ENCODE measurements at places on chromosomes 4 and X.

- no peak for DNase-seq
These were observed 50.3 kb downstream of the MAML3 start for GRCh38 chr4:140103676-140104075.

DNA sequence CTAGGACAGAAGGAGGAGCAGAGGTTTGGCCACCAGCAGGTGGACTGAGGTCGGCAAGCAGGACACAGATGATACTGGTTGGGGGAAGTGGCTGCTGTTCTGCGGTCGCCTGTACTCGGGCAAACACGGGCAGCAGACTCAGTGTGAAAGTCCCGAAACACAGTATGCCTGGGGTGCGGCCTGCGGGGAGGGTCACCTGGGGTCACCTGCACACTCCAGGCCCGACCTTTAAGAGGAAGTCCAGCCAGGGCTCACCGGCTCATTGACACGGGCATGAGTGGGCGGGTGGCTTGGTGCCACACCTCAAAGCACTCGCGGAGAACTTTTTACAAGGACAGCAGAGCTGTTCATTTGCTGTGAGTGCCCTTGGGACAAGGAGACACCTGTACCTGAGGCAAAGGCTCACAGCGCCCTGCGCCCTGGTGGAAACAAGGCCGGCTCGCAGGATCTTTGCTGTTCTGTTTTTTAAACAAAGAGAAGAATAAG, 71.5 kb upstream of the MXD4 start:
- DNase-seq, result no peak

GRCh38 chr4:82519776-82520175, 42.0 kb downstream of the TMEM150C start:
- no peak for DNase-seq

- DNase-seq, result no peak
These were observed 336.2 kb downstream of the SLC7A11 start for GRCh38 chr4:137905930-137906329.

GRCh38 chr4:94897023-94897422, 139.3 kb downstream of the BMPR1B start:
- DNase-seq, result no peak

- DNase-seq, result no peak
These were observed 133.7 kb downstream of the FAM53A start for GRCh38 chr4:1550122-1551070.
